ENCODE measurements at places on chromosomes 5 and 9.

DNA sequence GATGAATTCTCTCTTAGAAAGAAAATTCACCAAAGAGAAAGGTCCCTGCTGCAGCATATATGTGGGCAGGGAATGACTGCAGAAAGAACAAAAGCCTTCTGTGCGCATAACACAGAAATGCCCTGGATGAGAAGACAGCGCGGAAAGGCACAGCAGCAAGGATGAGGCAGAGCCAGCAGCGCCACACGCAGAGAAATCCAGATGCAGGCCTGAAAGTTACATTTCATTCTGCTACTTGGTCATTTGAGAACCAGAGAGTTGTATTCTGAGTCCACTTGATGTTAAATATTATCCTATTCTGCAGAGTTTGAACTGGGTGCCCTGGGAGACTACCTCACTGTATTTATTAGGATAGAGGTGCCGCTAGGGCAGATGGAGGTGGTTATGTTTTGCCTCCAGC, 68.5 kb downstream of the GLDC start:
- no peak for DNase-seq

DNA sequence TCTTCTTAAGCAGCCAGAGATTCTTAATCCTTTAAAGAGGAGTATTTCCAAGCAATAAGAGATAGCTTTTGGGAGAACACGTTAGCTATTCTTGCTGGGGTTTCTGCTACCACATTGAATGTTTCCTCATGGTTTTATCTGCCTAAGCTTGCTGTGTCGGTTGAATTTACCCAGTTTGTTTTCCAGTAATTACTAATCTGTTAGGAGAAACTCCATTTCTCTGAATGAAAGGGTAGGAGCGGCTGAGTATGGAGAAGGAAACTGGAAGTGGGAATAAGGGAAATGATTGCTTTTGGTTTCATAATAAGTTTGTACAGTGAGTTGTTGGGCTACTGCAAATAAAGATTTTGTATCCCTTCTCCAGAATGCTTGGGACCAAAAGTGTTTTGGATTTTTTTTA, 1.2 kb downstream of the JAK2 start:
- DNase-seq = no peak

- DNase-seq = peak; percentile 28
Observed at GRCh38 chr9:97109194-97109811, 70.4 kb upstream of the CTSV start.

GRCh38 chr5:61505281-61505680, 173.2 kb downstream of the ZSWIM6 start:
- DNase-seq = no peak

- no peak for DNase-seq
Observed at GRCh38 chr9:135000647-135001245, 83.0 kb upstream of the FCN1 start.

GRCh38 chr9:77879437-77879943, 152.1 kb downstream of the GNAQ start:
- DNase-seq = no peak

GRCh38 chr9:134916161-134916665, 1.5 kb downstream of the FCN1 start:
- no peak for DNase-seq

DNA sequence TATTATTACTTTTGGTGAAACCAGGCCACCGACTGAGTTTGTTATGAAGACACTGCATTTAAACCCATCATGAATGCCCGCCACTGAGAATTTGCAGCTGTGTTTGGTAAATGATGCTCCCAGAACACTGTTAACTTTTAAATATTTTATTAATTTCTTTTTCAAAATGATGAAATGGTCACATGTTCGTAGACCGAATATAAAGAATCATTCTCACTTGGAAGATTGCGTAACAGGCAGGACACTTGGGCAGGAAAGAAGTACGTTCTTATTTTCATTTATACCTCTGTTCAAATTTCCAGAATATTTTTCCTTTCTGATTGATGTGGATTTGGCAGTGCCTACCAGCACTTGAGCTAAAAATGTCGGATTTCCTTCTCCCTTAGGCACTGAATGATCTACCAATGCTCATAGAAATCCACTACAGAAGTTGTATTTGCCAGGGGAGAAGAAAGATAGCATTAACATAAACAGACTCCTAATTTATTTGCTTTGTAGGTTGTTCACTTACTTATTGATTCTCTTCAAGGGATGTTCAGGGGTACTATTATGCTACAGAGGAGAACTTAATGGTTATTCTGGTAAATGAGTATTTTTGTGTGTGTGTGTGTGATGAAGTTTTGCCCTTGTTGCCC, 13.8 kb downstream of the CYFIP2 start:
- no peak for DNase-seq

DNA sequence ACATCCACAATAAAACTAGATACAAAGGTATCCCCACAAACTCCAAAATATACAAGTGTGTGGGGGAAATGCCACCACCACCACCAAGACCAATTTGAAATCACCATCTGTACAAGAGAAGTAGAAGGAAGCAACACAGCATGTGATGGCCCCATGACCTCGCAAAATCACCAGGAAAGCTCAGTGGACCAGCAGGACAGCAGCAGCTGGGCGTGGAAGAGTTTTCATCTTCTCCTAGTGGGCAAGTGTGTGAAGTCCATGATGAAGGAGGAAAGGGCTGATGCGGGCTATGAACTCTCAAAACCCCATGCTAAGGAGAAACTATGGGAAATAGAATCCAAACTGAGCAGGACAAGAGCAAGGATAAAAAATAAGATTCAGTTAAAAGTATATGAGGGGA, 58.1 kb downstream of the GOLPH3 start:
- no peak for DNase-seq

DNA sequence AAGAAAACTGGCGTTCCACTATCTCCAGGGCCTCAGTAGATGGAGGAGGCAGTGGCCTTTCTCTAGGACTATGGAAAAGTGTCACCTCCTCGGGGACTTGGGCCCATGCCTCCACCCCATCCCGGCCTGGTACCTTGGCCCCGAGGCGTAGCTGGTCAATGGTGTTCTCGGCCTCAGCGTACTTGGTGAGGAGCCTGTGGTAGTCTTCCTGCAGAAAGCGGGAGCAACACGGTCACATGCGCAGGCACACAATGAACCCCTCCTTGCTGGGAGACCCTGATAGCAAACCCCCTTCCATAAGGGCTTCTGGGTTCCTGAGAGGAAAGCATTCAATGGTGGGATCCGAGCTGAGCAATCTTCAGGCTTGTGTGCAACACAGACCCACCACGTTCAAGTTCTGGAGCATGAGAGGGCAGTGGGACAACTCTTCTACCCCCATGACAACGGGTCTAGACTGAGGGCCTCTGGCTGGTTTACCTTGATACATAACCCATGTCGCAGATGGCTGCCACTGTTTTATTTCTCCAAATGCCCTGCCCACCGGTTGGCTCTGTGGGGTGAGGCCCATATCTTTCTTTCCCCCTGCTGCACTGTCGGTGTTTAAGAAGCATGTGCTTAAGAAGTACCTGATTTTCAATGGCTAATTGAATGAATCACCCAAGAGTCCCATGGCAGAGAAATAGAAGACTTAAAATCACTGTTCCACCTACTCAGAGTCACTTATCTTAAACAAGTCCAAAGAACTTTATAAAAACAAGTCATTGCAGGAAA, 13.6 kb downstream of the AKNA start:
- no peak for DNase-seq

DNA sequence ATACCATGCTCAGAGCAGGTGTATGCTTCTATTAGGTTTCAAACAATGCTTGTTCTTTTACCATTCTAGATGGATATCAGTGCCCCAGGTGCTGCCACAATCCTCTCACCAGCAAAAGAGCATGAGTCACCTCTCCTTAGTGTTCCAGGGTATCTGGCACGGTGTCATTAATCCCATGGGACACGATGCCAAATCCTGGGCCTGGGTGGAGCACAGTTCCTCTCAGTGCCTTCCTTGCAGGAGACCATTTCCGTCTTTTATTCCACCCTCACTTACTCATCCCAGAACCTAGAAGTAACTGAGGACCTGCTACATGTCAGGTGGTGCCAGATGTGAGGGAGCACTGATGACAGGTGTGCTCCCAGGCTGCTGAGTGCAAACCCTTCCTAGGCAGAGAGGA, 1.3 kb upstream of the OR13J1 start:
- DNase-seq = no peak

- no peak for DNase-seq
Observed at GRCh38 chr5:89371646-89372045, 488.7 kb upstream of the MEF2C start.

DNA sequence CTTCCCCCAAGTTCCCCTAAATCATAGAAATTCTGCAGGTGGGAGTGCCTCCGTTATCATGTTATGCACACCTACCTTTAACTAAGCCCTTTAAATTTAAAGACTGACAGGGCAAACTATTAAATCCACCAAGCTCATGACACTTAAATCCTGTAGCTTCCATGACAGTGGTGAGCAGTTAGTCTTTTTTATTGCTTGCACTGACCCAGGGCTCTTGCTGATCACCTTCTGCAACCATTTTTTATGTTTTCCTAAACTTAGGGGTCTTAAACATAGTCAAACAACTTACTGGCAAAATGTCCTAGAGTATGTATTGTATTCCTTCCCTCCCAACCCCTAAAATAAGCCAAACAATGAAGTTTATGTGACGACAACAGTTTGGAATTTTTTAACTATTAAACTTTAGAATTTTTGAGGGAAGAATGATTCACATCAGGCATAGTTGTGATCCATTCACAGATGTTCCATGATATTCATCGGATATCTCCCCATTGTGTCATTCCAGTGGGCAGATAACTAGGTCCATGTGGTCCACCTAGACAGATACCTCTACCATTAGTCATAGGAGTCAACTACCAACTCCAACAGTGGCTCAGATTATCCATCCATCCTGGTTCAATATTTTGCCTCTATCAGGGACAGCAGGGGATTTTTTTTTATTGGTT, 283.1 kb downstream of the ADAMTS6 start:
- DNase-seq = no peak

DNA sequence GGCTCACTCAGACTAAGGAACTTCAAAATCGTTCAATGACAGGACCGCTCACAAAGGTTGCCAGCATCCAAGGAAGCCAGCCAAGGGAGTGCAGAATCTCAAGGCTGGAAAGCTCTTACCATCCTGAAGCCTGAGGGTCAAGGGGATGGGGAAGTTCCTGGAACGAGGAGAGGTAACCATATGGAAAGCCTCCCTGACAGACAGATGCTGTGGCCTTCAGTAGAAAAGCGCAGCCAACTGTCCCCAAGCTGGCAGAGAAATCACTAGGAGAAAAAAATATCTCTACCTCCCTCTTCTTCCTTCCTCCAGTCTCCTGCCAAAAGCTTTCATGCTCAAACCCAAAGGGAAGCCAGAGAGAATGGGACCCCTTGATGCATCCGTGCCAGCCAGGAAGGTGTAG, 90.5 kb upstream of the RANBP3L start:
- DNase-seq = no peak

- no peak for DNase-seq
Observed at GRCh38 chr5:115337882-115338281, 41.4 kb upstream of the CCDC112 start.

GRCh38 chr9:119177196-119177595, 192.0 kb downstream of the BRINP1 start:
- no peak for DNase-seq

DNA sequence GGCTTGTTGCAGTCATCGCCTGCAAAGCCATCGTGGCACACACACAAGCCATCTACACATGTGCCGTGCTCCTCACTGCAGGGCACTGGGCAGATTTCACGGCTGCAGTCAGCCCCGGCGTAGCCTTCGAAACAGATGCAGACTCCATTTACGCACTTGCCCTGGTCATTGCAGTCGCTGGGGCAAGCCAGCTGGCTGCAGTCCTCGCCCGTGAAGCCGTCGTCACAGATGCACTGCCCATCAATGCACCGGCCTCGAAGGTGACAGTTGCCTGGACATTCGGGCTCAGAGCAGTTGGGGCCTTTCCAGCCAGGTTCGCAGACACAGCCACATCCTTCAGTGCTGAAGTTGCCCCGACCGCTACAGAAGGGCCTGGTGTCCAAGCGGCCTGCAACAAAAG, 31.1 kb downstream of the TNC start:
- no peak for DNase-seq

DNA sequence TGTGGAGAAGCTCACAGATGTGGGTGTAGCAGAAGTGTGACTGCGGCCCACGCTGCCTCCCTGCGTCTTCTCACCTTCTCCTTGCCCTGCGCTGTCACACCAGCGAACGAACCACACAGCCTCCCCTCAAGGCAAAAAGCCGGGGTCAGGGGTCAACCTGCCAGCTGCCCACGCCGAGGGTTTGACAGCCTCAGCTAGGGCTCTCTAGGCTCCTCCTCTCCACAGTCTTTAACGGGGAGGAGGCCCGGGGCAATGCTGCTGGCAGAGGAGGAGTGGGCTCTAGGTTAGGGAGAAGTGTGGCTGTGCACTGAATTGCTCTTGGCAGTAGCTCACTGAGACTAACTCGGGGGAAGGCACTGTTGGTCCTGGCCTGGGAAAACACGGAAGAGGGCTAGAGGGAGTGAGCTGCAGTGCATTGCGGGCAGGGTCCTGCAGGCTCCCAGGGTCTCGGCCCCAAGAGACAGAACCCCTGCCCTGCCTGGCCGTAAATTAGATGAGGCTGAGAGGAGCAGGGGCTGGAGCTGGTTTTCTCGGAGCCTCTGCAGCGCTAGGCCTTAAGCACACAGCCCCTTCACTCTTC, 4.2 kb upstream of the TRIM52 start:
- no peak for DNase-seq

DNA sequence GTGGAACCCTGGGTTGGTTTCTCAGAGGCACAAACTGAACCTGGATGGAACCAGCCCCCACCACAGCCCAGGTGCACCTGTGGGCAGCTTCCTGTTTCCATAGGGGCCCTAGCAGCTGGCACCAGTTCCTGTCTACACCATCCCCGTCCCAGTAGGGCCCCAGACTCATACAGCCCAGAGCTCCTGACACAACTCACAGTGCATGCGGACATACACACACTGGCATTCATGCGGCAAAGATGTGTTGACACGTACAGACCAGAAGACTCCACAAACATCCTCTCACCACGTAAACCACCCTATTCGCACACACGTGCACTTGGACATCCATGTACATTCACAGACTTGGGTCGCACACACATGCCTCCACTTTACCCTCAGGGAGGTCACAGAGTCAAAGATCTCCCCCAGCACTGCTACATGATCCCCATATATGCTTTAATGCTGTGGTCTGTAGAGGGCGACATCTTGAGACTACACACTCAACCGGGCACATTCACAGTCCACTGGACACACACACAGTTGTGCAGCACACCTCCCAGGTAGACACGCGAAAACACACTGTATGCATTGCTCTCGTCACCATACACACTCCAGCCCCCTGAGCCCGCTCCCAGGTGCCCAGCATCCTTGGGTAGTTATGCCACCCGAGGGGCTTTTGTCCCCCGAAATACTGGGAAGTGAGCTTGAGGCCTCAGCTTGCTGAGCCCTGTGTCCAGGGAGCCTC, 22.4 kb downstream of the CXXC5 start:
- no peak for DNase-seq

- no peak for DNase-seq
Observed at GRCh38 chr5:25458628-25459027, 813.9 kb upstream of the CDH10 start.

DNA sequence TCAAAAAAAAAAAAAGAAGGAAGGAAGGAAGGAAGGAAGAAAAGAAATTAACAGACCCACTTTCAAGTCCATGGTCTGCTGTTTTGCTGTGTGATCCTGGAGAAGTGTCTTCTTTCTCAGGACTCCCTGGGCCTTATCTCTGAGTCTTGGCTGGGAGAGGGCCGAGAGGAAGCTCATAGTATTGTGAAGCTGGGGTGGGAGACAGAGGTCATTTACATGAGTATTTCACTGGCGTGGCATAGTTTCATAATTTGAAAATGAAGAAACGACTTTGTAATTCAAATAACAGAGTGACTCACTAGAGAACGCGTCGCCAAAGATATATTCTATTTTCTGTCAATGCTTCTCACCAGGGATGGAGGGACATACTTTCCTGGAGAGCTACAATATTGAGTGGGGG, 2.4 kb upstream of the C9orf50 start:
- DNase-seq = no peak

GRCh38 chr5:68565427-68565826, 349.9 kb downstream of the PIK3R1 start:
- DNase-seq = no peak

Measured in stimulated activated CD4-positive, alpha-beta T cell treated with anti-CD3 and anti-CD28 coated beads, Interleukin-12 subunit alpha, Interleukin-12 subunit beta, amount 100 ng/mL, for 48 hours (primary cell).